ENCODE measurements at places on chromosomes 16 and 17.

DNA sequence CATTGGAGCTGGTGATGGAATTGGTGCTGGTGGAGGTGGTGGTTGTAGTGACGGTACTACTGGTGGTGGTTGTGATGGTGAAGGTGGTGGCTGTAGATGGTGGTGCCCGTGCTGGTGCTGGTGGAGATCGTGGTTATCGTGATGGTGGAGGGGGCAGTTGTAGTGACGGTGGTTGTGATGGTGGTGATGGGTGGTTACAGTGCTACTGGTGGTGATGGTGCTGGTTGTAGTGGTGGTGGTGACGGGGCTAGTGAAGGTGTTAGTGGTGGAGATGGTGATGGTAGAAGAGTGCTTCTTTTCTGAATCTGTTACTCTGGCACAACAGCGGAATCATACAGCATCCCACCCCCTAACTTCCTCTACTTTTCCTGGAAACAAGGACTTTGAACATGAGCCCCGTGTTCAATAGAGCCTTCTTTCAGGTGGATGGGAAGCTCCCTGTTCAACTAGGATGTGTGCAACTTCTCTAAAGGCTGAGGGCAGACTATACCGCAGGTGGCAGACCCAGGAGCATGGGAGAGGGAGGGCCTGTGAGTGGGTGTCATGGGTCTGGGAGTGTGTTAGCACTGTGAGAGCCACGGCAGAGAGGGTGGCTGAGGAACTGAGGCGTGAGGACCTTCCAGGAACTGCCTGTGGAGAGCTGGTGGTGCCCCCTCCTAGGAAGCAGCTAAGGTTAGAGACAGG lies 8.2 kb downstream of the TBX21 start:
- no peak for DNase-seq

- DNase-seq = peak; percentile 68
Measured at GRCh38 chr16:58027161-58027915, 1.8 kb downstream of the MMP15 start.

DNA sequence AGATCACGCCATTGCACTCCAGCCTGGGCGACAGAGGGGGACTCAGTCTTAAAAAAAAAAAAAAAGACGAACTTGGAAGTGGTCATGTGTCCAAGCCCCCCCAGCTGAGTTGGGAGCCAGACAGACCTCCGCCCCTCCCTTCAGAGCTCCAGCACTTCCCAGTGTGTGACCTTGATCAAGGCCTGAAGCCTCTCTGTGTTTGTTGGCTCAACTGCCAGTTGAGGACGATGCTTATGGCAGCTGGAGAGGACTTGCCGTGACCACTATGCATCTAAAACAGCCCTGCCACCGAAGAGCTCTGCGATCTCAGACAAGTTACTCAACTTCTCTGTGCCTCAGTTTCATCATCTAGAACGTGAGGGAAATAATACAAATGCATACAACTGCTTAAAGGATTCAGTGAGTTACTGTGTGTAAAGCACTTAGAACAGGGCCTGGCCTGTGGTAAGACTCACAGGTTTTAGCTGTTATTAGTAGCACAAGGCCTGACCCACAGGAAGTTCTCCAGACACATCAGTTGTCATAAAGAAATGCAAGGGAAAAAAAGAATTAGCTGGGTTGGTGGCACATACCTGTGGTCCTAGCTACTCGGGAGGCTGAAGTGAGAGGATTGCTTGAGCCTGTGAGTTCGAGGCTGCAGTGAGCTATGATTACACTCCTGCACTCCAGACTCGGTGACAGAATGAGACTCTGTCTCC lies 7.0 kb upstream of the IL27 start:
- no peak for DNase-seq

- no peak for DNase-seq
Measured at GRCh38 chr16:13982451-13982850, 62.5 kb downstream of the ERCC4 start.

- DNase-seq = peak; percentile 85
Measured at GRCh38 chr17:35804658-35805192, 4.6 kb upstream of the TAF15 start.

GRCh38 chr17:17780922-17781590 lies 55.7 kb downstream of the SREBF1 start:
- DNase-seq = no peak

GRCh38 chr16:54200720-54201119 lies 85.9 kb downstream of the IRX3 start:
- DNase-seq = no peak

GRCh38 chr17:44558710-44559633 lies 1.7 kb downstream of the FZD2 start:
- no peak for DNase-seq

GRCh38 chr16:12017558-12017957 lies 41.0 kb downstream of the SNX29 start:
- no peak for DNase-seq

GRCh38 chr16:75252049-75252864 lies 833 bp upstream of the BCAR1 start:
- no peak for DNase-seq

- DNase-seq = peak; percentile 70
Measured at GRCh38 chr16:71542377-71542776, 16.2 kb downstream of the CHST4 start.

- no peak for DNase-seq
Measured at GRCh38 chr16:4338712-4339299, 12.3 kb downstream of the PAM16 start.

GRCh38 chr17:28335959-28336871 lies 654 bp downstream of the TNFAIP1 start:
- peak; percentile 57 for DNase-seq

GRCh38 chr17:75981019-75981615 lies 2.1 kb downstream of the TEN1 start:
- DNase-seq = no peak

GRCh38 chr16:47734987-47735594 lies 274.0 kb downstream of the PHKB start:
- DNase-seq = no peak

DNA sequence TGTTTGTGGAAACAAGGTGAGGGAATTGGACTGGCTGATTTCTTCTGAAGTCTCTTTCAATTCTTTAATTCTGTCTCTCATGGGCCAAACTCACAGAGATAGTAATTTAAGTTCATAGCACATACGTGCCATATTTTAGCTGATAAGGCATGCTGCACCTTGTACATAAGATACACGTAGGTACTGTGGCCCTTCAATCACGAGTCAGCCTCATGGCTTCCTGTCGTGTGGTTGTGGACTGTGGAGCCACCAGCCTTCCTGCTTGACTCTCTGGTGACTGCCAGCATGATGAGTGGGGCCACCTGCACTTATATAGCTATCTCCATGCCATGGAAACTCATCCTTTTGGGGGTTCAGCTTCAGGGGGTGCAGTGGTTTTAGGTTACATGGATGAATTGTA lies 25.1 kb downstream of the KSR1 start:
- DNase-seq = no peak

DNA sequence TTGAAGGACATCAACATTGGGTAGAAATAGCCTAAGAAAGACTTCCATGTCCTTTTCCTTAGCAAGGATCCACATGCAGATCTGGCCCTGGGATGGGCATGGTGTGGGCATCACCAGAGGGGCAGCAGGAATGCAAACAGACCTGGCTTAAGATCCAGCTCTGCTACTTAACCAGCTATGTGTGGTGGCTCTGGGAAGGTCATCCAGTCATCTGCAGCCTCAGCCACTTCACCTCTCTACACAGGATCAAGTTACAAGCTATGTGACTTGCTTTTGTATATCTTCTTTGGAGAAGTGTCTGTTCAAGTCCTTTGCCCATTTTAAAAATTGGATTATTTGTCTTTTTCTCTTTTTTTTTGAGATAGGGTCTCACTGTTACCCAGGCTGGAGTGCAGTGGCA lies 13.5 kb upstream of the ADORA2B start:
- no peak for DNase-seq

DNA sequence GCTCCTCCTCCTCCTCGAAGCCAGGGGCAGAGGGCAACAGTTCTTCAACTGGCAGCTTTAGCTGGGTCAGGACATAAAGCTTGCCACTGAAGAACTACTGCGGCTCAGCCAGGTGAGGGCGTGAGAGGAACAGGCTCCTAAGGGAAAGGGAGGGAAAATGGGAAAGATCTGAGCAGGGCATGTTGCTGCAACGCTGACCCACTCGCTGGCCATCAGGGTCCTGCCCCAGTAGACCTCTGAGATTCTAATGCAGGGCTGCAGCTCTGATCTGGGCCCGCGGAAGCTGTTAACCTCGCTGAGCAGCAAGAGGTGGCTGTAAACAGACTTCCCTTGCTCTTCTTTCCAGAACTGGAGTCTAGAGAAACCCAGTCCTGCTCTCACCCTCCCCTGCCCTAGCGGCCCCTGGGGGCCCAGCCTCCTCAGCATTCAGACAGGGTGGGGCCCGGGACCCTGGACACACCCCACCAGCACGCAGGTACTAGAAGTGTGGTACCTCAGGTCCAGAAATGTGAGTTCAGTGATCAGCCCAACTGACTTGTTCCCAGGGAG lies 3.8 kb upstream of the TLCD2 start:
- peak; percentile 62 for DNase-seq

DNA sequence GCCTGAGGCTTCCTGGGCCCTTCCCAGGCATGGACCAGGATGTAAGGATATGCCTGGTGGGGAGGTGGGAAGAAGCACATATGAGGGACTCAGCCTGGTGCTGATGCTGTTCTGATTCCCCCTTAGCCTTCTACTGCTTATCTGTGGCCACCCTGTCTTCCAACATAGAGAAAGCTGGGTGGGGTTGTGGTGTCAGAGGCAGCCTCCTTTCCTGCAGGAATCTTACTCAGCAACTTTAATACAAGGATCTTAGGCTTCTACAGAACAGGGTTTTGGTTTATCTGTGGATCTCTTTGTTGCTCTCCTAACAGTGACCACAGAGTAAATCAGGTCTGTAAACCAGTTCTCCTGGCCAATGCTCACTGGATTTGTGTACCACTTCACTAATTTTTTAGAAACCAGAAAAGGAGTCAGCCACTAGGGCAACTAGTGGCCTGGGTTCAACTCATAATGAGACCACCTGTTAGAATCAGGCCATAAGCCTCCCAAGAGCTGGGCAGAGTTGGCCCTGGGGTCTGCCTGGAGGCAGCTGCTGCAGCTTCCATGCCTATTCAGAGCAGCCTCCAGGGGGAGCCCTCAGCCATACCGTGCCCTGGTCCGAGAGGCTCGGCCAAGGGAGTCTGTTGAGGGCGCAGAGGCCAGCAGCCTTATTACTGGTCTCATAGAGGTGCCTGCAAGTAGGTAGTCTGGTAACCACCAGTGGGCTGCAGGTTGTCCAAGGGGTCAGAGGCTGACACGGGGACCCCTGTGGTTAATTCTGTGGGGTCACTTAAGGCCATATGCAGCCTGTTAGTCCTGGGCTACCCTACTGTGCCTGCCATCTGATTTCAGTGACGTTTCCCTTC lies 7.1 kb downstream of the HAS3 start:
- DNase-seq = peak; percentile 96

GRCh38 chr17:8359769-8360168 lies 16.7 kb downstream of the KRABD2 start:
- no peak for DNase-seq

GRCh38 chr17:31156326-31156725 lies 61.5 kb downstream of the NF1 start:
- no peak for DNase-seq

DNA sequence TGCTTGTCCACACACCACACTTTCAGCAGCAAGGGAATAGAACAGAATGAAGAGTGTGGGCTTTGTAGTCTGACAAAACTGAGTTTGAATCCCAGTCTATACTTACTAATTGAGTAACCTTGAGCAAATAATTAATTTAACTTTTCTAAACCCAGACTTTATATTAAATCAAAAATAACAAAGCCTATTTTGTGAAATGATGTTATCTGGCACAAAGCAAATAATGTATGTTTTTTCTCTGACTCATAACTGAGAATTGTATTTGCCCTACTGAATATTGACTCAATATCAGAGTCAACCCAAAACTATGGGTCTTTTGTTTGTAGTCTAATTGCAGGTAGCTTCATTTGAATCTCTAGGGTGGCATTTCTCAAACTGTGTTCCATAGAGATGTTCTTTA lies 77.9 kb upstream of the TANC2 start:
- DNase-seq = no peak

DNA sequence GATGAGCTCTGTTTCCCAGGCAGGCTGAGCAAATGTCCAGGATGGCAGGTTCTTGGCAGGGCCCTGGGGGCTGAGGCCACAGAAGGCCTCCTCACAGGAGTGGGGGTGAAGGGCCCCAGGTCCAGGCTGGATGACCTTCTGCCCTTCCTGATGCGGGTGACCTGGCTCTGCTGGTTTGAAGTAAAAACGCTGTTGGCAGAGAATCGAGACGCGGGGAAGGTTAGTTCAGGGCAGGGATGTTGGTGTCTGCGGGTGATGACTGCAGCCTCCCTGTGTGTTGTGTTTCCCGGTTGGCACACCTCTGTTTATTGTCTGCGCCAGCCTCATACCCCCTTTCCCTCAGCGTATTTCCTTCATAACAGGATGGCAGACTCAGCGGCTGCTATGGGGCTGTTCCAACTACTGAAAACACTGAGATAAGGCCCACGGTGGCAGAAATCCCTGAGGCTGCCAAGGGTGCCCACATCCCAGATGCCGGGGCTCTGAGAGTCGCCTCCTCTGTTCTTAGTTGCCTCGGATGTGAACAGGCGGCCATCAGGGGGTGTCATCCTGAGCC lies 104.6 kb downstream of the METRNL start:
- DNase-seq = no peak

DNA sequence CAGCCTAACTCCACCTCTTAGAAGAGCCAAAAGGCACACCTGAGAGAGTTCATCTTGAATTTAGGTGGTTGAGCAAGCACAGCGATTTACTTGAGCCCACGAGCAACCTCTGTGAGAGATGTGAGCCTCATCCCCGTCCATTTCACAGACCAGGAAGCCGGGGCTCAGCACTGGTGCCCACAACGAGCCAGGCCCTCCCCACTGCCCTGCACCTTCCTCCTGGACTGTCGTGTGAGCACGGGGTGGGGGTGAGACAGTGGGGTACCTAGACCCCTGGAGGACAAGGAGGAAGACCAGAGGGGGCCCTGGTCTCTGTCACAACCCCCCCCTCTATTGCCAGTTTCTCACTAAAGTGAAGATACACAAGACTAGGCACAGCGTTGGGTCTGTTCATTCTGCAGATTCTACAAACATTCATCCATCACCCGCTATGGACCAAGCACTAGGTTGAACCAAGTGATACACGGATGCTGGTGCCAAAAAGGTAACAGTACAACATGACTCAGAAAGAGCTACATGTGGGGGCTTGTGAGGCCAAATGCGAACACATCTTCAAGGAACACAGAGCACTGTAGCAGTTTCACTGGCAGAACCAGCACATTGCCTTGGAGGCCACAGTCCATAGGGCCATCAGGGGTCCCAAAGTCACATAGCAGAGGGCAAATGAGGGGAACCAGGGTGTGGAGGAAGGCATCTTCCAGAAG lies 231.9 kb downstream of the PARN start:
- DNase-seq = no peak

DNA sequence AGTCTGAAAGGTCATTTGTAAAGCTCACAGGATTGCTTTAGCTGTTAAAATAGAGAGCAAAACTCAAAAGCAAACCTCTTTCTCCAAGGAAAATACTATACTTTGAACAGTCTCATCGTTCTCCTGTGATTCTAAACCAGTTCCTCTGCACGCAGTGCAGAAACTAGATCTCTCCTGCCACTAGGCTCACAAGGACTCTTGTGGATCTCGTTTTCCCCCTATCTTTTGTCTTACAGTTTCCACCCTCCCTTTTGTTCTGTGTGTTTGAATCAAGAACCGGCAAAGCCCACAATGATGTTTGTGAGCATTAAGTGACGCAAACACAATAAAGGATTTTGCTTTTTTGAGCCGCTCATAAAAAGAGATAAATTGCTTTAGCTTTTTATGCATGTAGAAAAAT lies 1103.5 kb upstream of the RBFOX1 start:
- DNase-seq = no peak

- DNase-seq = no peak
Measured at GRCh38 chr16:66395806-66396555, 29.5 kb downstream of the CDH5 start.

- no peak for DNase-seq
Measured at GRCh38 chr17:18031955-18032354, 7.0 kb downstream of the ATPAF2 start.
